ENCODE measurements at places on chromosomes 7 and 10.

DNA sequence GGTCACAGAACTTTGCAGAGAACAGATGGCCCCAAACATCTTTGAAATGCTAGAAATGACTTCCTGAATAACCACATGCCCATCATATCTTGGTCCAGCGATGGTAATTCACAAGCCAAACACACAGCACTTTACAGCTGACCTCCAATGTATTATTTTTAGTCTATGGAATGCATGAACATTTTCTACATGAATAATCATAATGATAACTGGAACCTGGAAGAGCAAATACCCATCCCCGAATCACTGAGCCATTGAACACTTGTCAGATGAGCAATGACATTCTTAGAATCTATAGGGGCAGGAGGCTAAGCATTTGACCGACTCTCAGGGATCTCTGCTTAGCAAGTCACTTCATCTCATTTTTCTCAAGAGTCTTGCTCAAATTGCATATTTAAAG is 167.3 kb downstream of the CREB5 start:
- DNase-seq = no peak

DNA sequence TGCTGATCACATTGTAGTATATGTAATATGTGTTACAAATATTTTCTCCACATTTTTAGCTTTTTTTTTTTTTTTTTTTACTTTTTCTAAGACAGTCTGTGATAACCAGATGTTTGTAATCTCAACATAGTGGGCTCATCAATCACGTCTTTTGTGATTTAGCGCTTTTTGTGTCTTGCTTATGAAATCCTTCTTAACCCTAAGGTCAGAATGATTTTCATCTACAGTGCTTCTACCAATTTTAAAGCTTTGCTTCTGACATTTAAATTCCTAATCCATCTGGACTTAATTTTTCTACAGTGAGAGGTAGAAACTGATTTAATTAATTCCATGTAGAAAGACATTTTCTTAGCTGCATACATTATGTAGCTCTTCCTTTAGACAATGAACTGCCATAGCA is 626.4 kb downstream of the TNS3 start:
- no peak for DNase-seq

DNA sequence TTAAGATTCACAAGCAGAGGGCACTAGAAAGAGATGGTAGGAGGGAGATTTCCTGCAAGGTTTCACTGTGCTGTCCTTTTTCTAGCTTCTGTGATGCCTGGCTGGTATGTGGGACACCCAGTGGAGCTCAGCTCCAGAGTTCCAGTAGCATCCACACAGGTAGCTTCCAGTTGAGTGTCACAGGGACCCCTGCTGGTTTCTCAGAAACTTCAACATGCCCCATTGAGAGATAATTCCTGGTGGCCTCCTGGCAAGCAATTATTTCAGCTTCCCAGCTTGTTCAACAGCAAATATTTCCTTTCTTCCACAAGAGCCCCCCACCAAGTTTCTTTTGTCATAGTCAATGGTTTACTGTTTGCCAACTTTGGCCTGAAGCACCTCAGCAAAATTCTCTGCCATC is 858.7 kb downstream of the REEP3 start:
- no peak for DNase-seq

GRCh38 chr10:73225518-73225917 is 21.5 kb downstream of the DNAJC9 start:
- DNase-seq = no peak

DNA sequence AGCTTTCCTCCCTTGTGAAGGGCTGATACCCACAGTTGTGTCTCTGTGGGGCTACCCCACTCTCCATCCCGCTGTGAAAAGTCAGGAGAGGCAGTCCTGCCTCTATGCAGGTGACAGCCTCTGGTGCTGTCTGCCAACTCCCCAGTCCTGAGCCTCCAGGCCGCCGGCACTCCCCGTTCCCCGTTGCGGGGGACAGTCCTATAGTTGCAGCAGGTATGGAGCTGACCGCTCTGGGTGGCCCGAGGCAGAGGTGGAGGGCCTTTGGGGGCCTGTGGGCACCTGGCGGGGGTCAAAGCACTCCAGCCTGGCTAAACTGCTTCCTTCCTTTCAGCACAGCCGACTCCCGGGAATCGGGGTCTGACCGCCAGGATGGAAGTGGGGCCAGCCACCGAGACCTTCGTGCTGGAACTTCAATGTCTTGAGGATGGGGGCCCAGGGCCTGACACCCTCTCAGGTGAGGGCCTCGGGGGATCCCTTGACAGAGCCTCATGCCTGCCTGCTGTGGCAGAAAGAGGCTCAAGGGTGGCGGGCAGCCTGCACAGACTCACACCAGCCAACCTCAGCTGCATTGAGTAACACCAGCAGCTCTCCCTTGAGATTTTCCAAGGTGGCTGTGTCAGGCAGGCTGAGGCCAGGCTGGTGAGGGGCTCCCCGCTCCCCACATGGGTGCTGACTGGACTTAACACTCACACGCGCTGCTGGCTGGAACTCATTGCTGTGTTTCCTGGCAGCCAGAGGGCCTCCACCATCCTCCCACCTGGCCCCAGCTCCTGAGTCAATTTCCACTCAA is 1.6 kb downstream of the ZNF853 start:
- no peak for DNase-seq
